ENCODE measurements at places on chromosomes 13 and 19.
A peak's percentile ranks its signal among the peaks of the same experiment; 100 is the strongest.

- DNase-seq: no peak
Observed at GRCh38 chr19:50735869-50736268, 12.7 kb downstream of the CLEC11A start.

GRCh38 chr13:51502153-51502651, 49.4 kb upstream of the INTS6 start:
- no peak for DNase-seq

GRCh38 chr19:46492841-46493235, 2.8 kb downstream of the PNMA8B start:
- DNase-seq: no peak

DNA sequence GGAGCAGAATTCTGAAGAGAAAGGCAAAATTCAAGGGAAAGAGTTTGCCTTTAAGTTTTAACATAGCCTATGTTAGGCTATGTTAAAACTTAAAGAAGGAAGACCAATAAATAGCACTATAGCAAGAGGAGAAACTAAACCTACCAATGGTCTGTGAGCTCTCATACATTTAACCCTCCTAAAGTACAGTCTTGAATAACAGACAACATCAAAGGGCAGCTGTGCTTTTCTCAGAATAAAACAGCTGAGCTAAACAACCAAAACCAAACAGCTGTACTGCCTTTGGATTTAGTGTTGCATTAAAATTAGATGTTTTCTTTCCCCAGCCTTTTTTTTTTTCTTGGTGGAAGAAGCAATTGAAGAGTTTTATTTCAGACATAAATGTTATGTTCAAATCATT, 34.0 kb downstream of the KLF5 start:
- no peak for DNase-seq

GRCh38 chr13:45662162-45662561, 40.0 kb upstream of the CBY2 start:
- DNase-seq: no peak

DNA sequence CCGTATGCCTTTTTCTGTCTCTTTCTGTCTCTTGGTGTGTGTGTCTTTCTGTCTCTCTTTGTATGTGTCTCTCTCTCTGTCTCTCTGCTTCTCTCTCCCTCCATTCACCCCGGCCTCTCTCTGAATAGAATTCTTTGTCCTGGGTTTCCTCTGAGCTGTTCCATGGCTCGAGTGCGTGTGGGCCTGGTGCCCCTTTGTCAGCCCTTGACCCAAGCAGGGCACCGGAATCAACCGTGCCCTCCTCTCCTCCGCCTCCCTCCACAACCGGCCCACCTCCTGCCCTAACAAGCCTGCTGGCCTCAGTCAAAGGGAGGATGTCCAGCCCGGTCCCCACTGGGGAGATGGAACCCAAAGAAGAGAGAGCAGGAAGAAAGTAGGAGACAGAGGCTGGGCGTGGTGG, 3.2 kb downstream of the AXL start:
- DNase-seq: no peak

DNA sequence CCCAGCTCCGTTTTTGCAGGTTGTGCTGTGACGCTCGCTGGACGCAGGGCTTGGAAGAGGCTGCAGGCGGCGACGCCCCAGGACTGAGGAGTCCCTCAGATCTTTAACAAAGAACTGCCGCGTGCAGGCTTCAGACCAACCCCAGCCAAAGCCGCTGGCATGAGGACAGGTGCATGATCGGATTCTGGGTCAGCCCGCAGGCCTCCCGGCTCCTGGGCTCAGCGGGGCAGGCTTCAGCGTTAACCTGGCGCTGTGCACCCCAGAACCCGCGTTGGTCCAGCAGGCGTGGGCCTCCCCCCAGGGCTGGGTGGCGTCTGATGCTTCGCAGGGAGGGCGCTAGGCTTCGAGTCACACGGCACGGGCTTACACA, 920 bp upstream of the TIMM13 start:
- DNase-seq: no peak

GRCh38 chr13:91058066-91058465, 289.4 kb upstream of the MIR17HG start:
- DNase-seq: no peak

GRCh38 chr19:50422397-50423278, 3.9 kb downstream of the SPIB start:
- DNase-seq: no peak

DNA sequence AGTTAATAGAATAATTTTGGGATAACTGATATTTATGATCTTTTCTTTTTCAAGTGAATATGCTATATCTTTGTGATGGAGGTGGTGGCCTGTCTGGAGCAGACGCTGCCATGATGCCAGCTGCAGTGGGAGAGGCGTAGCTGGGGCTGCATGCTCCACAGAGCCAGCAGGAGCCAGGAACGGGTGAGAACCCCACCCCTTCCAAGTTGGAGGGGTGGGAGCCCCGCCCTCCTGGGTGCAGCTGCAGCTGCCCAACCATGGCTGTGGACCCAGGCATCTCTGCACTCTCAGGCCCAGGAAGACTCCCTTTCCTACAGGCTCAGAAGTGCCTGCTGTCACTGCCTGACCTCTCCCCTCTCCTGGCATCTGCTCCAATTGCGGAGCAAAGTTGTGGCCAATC, 373.0 kb downstream of the SLC7A1 start:
- no peak for DNase-seq

DNA sequence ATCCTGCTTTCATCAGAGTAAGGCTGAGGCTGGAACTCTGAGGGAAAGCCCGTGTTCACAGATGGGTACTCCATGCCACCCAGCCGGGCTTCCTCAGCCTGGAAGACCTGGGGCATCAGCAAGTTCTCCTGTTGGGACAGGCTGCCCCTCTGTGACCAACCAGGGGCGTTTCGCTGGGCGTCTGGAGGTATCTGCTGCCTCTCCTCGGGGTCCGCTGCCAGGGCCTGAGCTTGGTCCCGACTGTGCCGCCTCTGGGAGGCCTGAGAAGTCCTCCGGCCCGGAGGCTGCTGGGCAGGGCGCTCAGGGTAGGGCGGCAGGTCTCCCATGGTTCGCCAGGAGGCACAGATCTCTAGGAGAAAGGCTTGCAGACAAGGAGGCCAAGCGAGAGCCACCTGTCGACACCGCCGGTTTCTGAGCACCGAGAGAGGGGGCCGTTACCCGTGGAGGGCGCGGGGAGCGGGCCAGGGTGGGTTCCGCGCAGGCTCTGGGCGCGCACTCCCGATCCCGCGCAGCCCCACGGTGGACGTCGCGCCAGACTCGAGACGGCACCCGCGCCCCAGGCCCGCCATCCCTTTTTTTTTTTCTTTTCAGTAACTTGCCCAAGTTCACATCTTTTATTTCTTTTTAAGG, at the start of gene RSPH6A:
Gene RSPH6A, minus strand, starts transcription at position 458 of the 630 bp plus-strand sequence. Its CDS starts 132 bp downstream, at position 326.
- no peak for DNase-seq

DNA sequence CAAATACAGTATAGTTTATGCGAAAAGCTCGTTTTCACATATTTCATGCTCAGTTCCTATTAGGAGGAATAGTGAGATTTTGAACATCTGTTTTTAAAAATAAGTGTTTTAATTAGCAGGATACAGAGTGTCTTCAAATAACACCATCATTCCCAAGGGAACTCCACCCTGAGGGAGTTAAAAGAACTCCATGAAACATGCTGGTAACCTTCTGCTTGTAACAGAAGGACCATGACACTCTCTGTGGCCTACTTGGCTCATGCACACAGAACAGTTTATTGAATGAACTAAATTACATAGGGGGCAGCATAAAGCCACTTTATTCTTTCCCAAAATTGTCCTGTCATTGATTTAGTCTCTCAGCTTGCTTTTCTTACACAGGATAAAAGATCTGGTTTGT, 809.5 kb upstream of the SLITRK6 start:
- DNase-seq: no peak

- no peak for DNase-seq
Observed at GRCh38 chr13:77701305-77701704, 3.8 kb downstream of the SLAIN1 start.

DNA sequence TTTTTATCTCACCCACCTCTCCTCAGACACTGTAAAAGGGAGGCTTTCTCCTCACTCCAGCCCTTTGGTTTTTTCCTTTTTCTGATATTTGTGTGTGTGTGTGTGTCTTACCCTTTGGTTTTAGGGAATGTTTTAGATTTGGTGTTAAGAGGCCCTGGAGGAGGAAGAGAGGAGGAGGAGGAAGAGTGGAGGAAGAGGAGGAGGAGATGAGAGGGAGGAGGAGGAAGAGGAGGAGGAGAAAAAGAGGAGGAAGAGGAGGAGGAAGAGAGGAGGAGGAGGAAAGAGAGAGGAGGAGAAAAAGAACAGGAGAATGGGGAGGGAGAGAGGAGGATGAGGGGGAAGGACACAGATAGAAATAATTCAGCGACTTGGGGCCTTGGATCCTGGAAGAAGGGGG, 10.5 kb downstream of the KLHL26 start:
- no peak for DNase-seq

GRCh38 chr13:44298314-44298713, 75.3 kb upstream of the SERP2 start:
- no peak for DNase-seq

- no peak for DNase-seq
Observed at GRCh38 chr13:44437356-44438233, 64.0 kb downstream of the SERP2 start.

DNA sequence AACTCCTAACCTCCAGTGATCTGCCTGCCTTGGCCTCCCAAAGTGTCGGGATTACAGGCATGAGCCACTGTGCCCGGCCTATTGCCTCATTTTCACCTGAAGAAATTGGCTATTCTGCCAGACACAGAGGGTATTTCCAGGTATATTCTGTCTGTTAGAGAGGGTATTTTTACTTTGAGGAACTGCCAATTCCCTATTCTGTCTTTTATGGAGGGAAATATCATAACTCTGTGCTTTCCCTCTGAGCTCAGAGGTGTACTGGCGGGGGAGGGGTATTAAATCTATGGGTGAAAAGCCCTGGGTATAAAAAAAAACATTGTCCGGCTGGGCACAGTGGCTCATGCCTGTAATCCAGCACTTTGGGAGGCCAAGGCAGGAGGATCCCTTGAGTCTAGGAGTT, 24.8 kb downstream of the TSKS start:
- no peak for DNase-seq

DNA sequence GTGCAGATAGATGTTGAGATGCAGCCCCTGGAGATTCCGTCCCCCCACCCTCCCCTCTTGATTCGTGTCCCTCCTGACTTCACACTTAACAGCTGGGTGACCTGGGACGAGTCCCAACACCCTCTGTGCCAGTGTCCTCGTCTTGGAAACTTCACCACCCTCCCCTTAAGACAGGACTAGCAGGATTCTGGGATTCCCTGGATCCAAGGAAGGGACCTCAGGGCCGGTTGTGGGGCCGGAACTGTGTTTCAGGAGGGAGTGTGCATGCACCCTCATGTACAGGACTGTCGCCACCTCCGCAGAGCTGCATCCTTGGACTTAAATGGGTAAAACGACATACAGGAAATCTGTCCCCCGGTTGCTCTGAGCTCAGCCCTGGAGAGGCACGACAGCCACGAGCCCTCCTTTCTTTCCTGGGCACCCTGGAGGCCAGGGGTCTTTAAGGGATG, 990 bp downstream of the MYO9B start:
- DNase-seq: no peak

DNA sequence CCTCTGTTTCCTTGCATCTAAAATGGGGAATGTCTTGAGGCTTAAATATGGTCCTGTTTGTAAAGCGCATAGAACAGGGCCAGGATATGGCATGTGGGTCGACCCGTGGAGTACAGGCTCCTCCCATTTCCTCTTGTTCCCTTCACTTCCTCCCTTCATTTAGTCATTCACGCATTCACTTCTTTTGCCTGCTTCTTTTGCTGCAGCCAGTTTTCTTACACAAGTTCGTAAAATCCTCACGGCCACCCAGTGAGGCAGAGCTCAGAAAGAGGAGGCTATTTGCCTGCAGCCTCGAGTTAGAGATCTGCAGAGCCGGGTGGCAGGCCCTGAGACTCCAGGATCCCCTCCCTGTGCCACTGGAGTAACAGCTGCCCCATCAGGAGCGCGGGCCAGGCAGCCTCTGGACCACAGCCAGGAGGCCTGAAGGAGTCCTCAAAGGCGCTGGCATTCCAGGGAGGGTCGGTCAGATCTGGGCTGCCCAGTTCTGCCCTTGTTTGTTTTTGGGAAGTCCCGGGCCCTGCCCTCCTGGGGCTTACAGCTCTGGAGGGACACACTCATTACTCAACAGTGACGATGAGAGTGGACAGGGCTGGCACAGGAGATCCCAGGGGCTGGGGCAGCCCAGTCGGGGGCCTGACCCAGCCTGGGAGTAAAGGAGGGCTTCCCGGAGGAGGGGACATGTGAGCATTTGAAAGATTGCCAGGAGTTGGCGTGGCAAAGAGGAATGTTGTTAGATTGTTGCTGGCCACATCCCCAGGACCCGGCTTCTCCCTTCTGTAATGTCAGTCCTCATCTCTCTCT, 4.6 kb downstream of the PPP5C start:
- peak; percentile 39 for DNase-seq

- peak; percentile 45 for DNase-seq
Observed at GRCh38 chr13:97855570-97856303, 97.7 kb upstream of the IPO5 start.

- peak; percentile 95 for DNase-seq
Observed at GRCh38 chr13:113647351-113648215, 10.4 kb downstream of the ATP4B start.

DNA sequence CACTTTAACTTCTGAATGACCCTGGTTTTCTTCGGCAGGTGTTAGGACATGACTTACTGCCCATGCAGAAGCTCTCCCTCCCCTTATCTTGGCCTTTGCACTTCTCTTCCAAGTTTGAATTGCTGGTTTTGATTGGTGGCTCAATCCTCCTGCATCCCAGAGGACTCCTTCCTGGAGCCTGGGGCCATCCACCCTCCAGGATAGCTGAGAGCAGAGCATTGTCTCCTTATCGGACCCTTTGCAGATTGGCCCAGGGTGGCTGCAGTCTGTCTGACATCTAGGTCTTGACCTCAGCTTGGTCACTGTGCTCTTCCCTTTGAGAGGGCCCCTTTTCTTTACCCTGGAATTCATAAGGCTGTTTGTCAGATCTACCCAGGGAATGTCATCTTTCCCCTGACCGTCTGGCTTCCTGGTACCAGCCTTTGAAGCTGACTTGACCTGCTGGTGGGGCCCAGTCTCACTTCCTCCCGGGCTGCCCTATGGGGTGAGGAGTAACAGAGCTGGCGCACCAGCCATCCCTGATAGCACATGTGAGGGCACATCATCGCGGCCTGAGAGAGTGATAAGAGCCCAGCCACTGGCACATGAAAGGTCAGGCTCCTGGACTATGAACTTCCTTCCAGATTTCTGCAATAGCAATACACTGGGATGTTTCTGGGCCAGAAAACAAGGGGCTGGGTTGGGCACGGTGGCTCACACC, 172.9 kb upstream of the UBL3 start:
- DNase-seq: no peak

DNA sequence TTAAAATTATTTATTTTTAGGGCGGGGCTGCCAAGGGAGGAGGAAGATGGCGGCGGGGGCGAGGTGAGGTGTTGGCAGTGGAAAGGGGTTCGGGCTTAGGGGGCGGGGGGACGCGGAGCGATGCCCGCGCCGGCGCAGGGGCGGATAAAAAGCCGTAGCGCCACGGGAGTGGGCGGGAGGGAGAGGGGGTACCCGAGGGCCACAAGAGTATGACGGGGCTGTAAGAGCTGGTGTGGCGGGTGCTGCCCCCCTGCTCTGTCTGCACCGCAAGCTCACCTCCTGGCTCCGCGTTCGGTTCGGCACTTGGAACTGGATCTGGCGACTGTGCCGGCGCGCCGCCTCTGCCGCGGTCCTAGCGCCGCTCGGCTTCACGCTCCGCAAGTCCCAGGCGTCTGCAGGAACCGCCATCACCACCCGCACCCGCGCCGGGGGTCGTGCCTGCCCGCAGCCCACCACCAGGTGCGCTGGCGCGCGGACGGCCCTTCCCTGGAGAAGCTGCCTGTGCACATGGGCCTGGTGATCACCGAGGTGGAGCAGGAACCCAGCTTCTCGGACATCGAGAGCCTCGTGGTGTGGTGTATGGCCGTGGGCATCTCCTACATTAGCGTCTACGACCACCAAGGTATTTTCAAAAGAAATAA, 265.2 kb upstream of the SGCG start:
- DNase-seq: peak; percentile 45

GRCh38 chr19:35347171-35347929, at the start of gene FFAR1:
Gene FFAR1 (plus strand): TSS chr19:35347902. CDS start chr19:35351552, 3,650 bp downstream.
- peak; percentile 25 for DNase-seq
